ENCODE measurements at places on chromosomes 3 and 15.
A peak's percentile ranks its signal among the peaks of the same experiment; 100 is the strongest.

GRCh38 chr3:28240441-28240840, 978 bp upstream of the CMC1 start:
- DNase-seq, result peak; percentile 15

GRCh38 chr3:135865085-135865484, 100.4 kb upstream of the PPP2R3A start:
- no peak for DNase-seq

DNA sequence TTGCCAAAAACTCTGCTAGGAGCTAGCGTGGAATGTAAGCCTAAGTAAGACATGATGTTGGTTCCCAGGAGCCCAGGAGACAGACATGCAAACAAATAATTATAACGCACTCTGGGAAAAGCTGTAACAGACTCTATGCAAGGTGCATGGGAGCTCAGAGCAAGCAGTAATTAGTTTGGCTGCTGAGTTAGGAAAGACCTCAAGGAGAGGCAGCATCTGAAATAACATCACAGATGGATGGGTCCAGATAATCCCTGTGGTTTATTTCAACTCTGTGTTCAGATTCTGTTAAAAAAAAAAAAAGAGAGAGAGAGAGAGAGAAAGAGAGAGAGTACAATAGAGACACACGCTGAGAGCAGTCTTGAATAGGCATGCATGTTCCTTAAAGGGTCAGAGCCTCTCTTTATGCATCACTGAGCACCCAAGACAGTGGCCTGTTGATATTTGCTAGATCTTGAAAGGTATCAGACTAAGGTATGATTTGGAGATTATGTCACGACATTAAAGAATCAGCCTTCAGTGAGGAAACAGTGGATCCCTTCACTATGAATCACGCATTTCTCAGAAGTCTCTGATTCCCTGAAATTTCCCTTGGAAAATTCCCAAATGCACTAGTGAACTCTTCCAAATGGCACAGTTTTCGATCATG, 124.4 kb upstream of the LIPC start:
- DNase-seq, result no peak

DNA sequence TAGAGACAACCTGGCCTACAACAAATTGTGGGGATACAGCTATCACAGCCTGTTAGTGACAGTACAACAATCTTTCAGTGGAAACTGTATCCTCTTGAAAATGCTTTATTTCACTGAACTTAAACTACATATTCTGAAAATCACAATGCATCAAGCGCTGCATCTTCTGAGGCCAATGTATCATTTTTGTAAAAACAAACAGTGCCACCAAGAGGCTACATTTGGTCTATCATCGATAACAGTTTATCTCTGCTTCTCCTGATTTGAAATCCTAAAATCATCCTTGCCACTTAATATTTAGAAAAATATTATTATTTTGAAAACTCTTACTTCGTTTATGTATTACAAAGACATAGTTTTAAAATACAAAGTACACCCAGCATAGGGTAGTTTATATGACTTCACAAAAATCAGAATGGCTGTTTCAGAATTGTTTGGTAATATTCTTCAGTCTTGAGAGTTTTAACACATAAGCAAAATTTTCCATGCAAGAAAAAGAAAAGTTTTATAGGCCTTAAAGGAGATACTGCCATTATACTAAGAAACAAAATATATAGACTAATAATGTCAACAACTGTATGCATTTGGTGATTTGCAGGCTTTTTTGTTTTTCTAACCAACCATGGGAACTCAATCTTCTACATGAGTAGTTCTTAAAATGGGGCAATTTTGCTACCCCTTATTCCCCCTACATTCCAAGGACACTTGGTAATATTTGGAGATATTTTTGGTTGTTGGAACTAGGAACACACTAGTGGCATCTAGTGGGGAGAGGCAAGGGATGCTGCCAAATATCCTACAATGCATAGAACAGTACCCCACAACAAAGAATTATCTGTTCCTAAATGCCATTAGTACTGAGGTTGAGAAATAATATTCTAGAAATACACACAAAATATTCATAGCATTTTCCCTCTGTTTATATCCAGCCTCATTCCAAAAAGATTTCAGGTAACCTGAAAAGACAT, 42.3 kb downstream of the WDR72 start:
- no peak for DNase-seq

DNA sequence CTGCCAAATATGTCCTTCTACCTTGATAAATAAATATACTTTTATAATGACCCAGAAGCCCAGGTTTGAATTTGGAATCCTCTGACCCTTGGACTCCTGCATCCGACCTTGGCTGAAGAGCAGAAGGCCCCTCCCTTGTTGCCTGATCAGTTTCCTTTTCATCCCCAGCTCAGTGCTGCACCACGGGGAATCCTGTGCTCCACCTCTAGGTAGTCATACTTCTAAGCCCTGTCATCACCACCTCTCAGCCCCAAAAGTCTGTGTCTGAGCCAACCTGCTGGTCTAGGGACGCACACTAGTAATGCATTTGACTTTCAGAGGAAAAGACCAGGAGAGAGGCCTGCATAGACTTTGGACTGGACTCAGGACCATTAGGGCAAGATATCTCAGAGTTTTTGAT, 310.6 kb downstream of the NLGN1 start:
- DNase-seq, result no peak

GRCh38 chr15:58148120-58148519, 9.9 kb downstream of the AQP9 start:
- no peak for DNase-seq

GRCh38 chr3:25427942-25428788, at the start of gene RARB:
RARB (plus strand) TSS chr3:25428263; CDS start chr3:25428732, 469 bp downstream.
- peak; percentile 77 for DNase-seq

Measured in head of caudate nucleus (tissue), 42 donors.